AG08395 (cell line): ENCODE measurements at places on chromosomes 13 and 19.

GRCh38 chr13:40618581-40619478 is 47.6 kb downstream of the FOXO1 start:
- DNase-seq: no peak

DNA sequence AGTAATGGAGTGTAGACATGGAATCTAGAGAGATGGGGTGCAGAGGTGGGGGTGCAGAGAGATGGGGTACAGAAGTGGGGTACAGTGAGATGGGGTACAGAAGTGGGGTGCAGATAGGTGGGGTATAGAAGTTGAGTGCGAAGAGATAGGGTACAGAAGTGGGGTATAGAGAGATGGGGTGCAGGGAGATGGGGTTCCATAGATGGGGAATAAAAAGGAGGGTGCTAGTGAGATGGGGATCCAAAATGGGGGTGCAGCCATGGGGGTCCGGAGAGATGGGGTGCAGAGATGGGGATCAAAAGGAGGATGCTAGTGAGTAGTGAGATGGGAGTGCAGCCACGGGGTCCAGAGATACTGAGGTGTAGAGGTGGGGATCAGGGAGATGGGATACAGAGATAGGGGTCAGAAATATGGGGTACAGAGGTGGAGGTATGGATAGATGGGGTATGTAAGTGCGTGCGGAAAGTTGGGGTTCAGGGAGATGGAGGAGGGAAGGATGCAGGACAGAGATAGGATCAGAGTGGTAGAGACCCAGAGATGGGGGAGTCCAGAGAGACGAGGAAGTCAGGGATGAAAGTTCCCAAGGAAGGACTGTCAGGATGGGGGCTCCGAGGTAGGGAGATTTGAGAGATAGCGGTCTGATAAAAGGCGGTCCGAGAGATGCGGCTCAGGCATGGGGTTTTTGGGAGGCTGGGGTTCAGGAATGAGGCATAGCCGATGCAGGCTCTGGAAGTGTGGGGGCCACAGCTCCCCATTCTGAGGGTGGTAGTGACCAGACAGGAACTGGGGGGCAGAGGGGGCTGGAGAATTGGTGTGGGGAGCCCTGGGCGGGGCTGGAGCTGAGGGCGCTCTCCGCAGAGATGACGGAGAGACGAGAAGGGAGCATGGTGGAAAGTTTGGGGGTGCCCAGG is 3.4 kb downstream of the PALM3 start:
- DNase-seq: no peak

DNA sequence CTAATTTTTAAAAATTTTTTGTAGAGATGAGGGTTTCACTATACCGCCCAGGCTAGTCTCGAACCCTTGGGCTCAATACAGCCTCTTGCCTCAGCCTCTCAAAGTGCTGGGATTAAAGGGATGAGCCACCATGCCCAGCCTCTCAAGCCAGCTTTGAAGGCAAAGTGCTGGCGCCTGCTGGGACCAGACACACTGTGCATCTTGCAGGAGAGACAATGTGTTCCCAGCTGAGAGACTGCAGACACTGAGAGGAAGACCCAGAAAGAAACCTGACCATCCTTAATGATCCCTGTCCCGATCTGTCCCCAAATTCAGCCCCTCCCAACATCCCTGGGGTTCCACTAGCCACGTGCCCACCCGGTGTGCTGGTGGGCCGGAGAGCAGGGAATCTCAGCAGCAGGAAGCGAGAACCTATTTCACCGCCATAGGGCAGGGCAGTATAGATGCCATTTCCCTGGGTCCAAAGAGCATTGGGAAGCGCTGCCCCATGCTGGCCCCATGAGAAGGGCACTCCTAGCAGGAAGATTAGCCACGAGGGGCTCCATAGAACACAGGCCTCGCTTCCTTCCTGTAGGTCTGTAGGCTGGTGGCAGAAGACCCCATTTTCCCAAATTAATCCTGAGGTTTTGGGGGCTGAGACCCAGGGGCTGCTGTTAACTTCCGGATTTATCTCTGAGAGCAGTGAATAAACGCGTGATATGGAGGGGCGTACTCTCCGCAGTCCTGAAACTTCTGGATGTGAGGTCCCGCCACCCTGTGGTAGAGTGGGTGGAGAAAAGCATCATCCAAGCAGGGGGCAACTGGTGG is 968 bp downstream of the RAVER1 start:
- no peak for DNase-seq

- peak; percentile 37 for DNase-seq
Measured at GRCh38 chr13:42116225-42116624, 67.8 kb downstream of the DGKH start.

- DNase-seq: no peak
Measured at GRCh38 chr19:11783767-11784166, 14.6 kb upstream of the ZNF491 start.

DNA sequence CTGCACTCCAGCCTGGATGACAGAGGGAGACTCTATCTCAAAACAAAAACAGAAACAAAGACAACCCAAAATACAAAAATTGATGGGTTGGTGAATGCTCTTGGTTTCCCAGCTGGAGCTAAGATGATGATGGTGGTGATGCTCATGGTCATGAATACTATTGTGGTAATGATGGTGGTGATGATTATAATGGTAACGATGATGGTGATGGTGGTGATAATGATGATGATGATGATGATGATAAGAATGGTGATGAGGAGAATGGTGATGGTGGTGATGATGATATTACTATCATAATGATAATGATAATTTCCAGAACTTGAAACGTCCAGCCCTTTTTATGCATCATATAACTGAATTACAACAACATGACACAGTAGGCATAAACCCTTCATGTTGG is 40.1 kb downstream of the VAV1 start:
- DNase-seq: no peak

GRCh38 chr13:110565296-110565695 is 3.8 kb upstream of the RAB20 start:
- no peak for DNase-seq

GRCh38 chr13:93249364-93250306 is 23.0 kb downstream of the GPC6 start:
- DNase-seq: peak; percentile 55

DNA sequence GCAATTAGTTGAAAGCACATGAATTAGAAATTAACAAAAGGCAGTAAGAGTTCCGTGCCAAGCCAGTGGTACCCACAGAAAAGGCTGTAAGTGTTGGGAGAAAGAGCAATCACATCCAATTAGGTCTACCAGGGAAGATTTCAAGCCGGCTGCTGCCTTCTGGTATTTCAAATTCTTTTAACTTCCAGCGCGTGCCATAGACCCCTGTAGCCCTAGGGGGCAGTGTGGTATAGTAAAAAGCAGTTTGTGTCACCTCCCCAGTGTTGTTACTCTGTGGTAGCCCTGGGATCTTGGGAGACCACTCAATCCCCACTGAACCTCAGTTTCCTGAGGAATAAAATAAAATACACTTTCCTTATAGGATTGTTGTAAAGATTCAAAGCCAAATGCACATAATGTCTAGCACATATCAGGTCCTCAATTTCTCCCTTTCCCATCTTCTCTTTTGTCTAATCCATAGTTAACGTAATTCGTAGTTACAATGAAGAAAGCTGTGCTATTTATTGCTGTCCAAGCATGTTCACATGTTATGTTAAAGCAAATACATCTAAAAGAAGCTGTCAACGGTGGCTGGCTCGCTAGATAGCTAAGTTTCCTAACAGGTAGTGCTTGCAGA is 230.2 kb downstream of the TDRD3 start:
- DNase-seq: peak; percentile 40

DNA sequence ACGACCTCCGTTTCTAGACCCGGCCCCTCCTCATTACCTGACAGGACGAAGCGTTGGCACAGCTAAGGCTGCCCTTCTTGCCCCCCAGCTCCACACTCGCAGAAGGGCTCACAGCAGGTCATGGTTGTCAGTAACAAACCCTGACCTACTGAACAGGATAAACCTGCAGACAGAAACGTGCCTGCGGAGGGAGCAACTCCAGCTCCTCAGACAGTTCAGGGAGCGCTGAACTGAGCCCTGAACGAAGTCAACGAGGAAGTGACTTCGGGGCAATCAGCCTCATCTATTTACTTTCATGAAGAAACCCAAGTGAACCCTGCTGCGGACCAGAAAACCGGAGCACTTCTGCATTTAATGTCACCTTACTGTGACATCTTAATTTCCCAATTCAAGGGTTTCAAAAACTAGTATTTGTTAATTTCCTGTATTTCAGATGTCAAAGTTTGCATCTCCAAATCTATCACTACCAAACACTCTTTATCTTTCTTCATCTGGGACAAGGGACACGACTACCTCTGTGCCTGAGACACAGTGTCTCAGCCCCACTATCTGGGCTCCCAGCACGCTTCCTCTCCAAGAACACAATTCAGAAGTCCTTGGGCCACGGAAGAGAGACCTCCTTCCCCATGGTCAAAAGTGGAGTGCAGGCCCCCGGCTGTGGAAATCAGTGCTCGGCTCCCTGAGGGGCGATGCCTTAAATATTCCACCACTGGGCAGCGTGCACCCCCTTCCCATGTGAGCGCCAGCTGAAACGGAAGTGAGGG is 40.2 kb downstream of the CARS2 start:
- DNase-seq: no peak

DNA sequence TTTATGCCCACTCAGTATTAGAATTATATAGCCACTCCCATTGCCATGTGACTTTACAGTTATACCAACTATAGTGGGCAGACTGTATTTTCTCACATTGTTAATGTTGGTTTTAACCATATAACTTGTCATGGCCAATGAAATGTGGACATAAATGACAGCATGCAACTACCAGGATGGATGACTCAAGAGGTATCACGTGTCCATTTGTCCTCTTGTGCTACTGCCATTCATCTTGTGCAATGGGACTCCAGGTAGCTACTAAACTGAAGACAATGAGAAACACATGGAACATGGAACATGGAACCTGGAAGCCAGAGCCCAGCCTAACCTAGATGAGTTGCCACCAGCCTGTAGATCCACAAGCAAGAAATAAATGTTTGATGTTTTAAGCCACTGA is 242.7 kb upstream of the IPO5 start:
- no peak for DNase-seq

GRCh38 chr19:54282686-54283470 is 2.0 kb upstream of the LILRB2 start:
- DNase-seq: no peak

- no peak for DNase-seq
Measured at GRCh38 chr13:110690516-110690915, 15.4 kb downstream of the CARS2 start.

- DNase-seq: no peak
Measured at GRCh38 chr13:51914137-51914493, 52.3 kb downstream of the CCDC70 start.

DNA sequence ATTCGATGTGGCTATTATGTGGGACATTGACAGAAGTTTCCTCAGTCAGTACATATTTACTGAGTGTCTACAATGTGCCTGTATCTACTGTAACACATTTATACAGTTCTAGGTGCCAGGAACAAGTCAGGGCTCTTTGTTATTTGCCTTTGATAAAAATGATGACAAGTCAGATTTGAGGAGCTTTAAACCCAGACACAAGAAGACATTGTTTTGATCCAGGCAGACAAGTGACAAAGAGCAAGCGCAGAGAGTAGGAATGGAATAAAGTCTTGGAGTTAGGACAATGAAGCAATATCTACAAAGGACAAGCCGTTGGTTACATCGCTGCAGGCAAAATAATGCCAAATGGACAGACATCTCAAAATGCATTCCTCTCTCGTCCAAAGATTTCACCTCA is 70.1 kb downstream of the ITGBL1 start:
- no peak for DNase-seq

DNA sequence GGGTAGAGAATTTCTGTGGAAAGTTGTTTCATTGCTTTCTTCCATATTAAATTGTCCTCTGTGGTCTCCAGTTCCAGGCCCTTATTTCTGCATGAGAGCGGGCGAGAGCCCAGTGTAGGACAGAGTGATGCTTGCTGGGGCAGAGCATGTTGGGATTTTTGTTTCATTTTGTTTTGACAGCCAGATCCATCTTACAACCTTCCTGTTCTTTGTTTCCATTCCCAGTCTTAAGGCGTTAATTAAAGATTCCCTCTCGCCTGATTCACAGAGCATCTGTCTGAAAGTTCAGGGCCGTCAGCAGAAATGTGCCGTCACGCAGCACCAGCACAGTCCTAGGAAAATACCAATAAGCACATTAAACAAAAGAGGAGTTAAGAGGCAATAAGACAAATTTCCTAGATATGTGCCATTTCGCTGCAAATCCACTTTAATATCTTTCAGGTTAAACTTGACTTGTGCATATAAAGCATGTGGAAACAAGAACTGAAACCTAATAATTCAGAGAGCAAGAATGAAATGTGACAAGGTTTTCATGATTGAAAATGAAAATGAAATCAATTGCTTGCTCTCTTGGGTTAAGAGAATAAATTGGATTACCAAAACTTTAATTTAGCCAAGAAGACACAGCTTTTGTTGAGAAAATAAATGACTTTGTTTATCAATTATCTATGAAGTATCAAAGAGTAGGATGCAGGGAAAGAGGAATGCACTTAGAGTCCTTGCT is 210.7 kb upstream of the SLC10A2 start:
- no peak for DNase-seq

DNA sequence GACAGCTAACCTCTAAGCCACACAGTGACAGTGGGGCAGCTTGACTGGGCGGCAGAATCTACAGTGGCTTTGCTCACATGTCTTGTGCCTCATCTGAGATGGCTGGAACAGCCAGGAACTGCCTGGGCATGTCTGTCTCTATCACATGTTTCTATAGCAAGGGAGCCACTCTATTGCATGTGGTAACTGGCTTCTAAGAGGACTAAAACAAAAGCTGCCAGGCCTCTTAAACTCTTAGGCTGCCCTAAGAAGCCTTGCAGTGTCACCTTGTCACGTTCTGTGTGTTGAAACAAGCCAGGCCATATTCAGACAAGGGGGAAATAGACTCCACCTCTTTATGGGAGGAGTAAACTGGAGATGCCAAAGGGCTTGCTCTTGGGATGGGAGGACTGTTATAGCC is 122.9 kb upstream of the MAB21L1 start:
- DNase-seq: no peak

DNA sequence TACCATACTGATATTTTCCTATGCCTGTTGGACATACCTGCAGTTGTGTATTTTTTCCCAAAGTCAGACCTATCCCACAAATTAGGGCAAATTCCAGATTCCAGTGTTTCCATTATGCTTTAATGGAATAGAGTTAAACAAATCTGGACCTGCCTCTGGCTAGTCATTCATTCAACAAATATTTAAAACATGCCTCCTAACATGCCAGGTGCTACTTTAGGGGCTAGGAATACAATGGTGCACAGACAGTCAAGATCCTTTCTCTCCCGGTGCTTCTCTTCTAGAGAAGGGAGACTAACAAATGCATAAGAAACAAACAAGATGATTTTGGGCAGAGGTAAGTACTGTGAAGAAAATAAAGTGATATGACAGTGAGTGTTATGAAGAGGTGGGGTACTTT is 7.5 kb upstream of the WDFY2 start:
- DNase-seq: no peak

GRCh38 chr19:45280471-45280961 is 29.4 kb downstream of the MARK4 start:
- DNase-seq: no peak

DNA sequence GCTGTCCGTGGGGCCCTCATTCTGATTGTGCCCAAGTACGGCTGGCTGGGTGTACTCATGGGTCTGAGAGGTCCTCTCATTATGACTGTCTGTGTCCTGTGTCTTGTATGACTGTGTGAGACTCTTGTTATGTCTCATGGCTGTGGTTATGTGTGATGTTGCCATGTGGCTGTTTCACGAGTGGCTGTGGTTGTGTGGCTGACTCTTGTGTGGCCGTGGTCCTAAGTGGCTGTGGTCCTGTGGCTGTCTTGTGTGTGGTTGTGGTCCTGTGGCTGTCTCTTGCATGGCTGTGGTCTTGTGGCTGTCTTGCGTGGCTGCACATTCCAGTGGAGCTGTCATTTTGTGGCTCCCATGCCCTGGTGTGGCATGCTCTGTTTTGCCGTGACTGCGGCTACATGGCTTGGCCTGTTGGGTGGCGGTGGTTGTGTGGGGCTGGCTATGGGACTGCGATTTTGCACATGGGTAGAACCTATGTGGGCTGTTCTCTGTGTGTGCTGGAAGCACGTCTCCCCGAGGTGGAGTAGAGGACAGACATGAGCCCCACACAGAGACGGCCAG is 2.5 kb downstream of the LYL1 start:
- no peak for DNase-seq
